A549 treated with ZK216348 at 1 μM for 4 hours (cell line): ENCODE measurements at places on chromosomes 11 and 22. TPM values are rescaled to one million over a fixed set of nuclear protein-coding genes. Genes with fewer than 3 reads are reported as not detected.

The SCARF2 gene
- 0.59 to 1.2 TPM (median 0.92 TPM) in 5 replicates for total RNA-seq

The PSMC3 gene
- 186 to 247 TPM (median 201 TPM) in 5 replicates for total RNA-seq

The MS4A3 gene
- total RNA-seq: not detected in 5 replicates

The ATF4 gene
- total RNA-seq: 314 to 397 TPM (median 337 TPM) in 5 replicates

The OR4B1 gene
- not detected in 5 replicates for total RNA-seq

The TAF1D gene
- total RNA-seq: 79.8 to 144 TPM (median 93.5 TPM) in 5 replicates

The TTC17 gene
- total RNA-seq: 27.8 to 34.2 TPM (median 30.4 TPM) in 5 replicates

The JAM3 gene
- 3.9 to 4.4 TPM (median 4.4 TPM) in 5 replicates for total RNA-seq

The GRIA4 gene
- total RNA-seq: not detected in 5 replicates

The SLC43A3 gene
- 0.38 to 0.75 TPM (median 0.53 TPM) in 5 replicates for total RNA-seq

The GVQW3 gene
- total RNA-seq: 0.28 to 1.5 TPM (median 1.1 TPM) in 5 replicates

The TSKU gene
- total RNA-seq: 98.6 to 186 TPM (median 176 TPM) in 5 replicates

The HIC2 gene
- 1.9 to 3.2 TPM (median 2.9 TPM) in 5 replicates for total RNA-seq

The MS4A5 gene
- not detected in 5 replicates for total RNA-seq

The KCTD14 gene
- total RNA-seq: 1.3 to 2.1 TPM (median 1.7 TPM) in 5 replicates

The ADAMTS15 gene
- total RNA-seq: 4.8 to 10.2 TPM (median 8.7 TPM) in 5 replicates

The SLC22A24 gene
- not detected in 5 replicates for total RNA-seq

The TMEM151A gene
- 1.2 to 4.3 TPM (median 3.5 TPM) in 5 replicates for total RNA-seq

The UBQLN3 gene
- not detected in 5 replicates for total RNA-seq

The JHY gene
- total RNA-seq: 3.2 to 4.4 TPM (median 3.8 TPM) in 5 replicates

The FANCF gene
- total RNA-seq: 5.0 to 8.6 TPM (median 7.3 TPM) in 5 replicates

The PRODH gene
- 0.38 to 1.6 TPM (median 1.4 TPM) in 5 replicates for total RNA-seq

The MYOD1 gene
- not detected in 5 replicates for total RNA-seq

The DPP3 gene
- 49.5 to 57.7 TPM (median 55.3 TPM) in 5 replicates for total RNA-seq

The OR52K2 gene
- not detected in 5 replicates for total RNA-seq

The FXYD2 gene
- 14.5 to 21.4 TPM (median 17.9 TPM) in 5 replicates for total RNA-seq

The P4HA3 gene
- 37.2 to 64.7 TPM (median 49.8 TPM) in 5 replicates for total RNA-seq

The YPEL4 gene
- total RNA-seq: 0.27 to 0.62 TPM (median 0.33 TPM) in 5 replicates

The MRTFA gene
- 32.1 to 61.6 TPM (median 49.9 TPM) in 5 replicates for total RNA-seq

The PLAAT5 gene
- not detected in 5 replicates for total RNA-seq

The PDGFD gene
- 5.7 to 8.9 TPM (median 7.5 TPM) in 5 replicates for total RNA-seq

The TENM4 gene
- total RNA-seq: 0.14 to 0.20 TPM in 2 of 5 replicates, not detected in the others

The DEUP1 gene
- total RNA-seq: not detected in 5 replicates

The OR4A47 gene
- not detected in 5 replicates for total RNA-seq

The APOL6 gene
- 1.3 to 2.1 TPM (median 1.7 TPM) in 5 replicates for total RNA-seq

The SLC5A1 gene
- total RNA-seq: 0.06 TPM in 1 of 5 replicates, not detected in the others

The HBG2 gene
- total RNA-seq: not detected in 5 replicates

The OR52N4 gene
- not detected in 5 replicates for total RNA-seq

The FZD4 gene
- 0.87 to 1.4 TPM (median 1.3 TPM) in 5 replicates for total RNA-seq

The GGTLC3 gene
- total RNA-seq: not detected in 5 replicates

The ANKRD49 gene
- 5.5 to 8.1 TPM (median 6.5 TPM) in 5 replicates for total RNA-seq

The SLC22A25 gene
- total RNA-seq: not detected in 5 replicates

The SHANK3 gene
- 1.9 to 6.0 TPM (median 5.2 TPM) in 5 replicates for total RNA-seq

The FAM181B gene
- total RNA-seq: 0.06 to 0.09 TPM (median 0.06 TPM) in 3 of 5 replicates, not detected in the others

The STK33 gene
- 3.1 to 7.2 TPM (median 4.0 TPM) in 5 replicates for total RNA-seq

The MS4A13 gene
- not detected in 5 replicates for total RNA-seq

The CADM1 gene
- 21.0 to 29.0 TPM (median 24.9 TPM) in 5 replicates for total RNA-seq

The MS4A15 gene
- total RNA-seq: not detected in 5 replicates

The PTPRCAP gene
- total RNA-seq: 0.22 to 0.62 TPM in 2 of 5 replicates, not detected in the others

The GAL3ST1 gene
- total RNA-seq: 5.1 to 9.7 TPM (median 8.5 TPM) in 5 replicates

The EPS8L2 gene
- 64.8 to 145 TPM (median 118 TPM) in 5 replicates for total RNA-seq

The DCHS1 gene
- 0.05 to 0.13 TPM (median 0.10 TPM) in 5 replicates for total RNA-seq

The CNGA4 gene
- total RNA-seq: 0.12 TPM in 2 of 5 replicates, not detected in the others

The RFPL2 gene
- total RNA-seq: 0.18 TPM in 1 of 5 replicates, not detected in the others

The UCP3 gene
- total RNA-seq: 0.97 to 2.8 TPM (median 1.3 TPM) in 5 replicates

The CDC42EP2 gene
- total RNA-seq: 13.7 to 22.4 TPM (median 14.9 TPM) in 5 replicates

The SORL1 gene
- 1.3 to 2.0 TPM (median 1.6 TPM) in 5 replicates for total RNA-seq
